ENCODE measurements at places on chromosomes 16 and 17. TPM values are rescaled to one million over a fixed set of nuclear protein-coding genes. Genes with fewer than 3 reads are reported as not detected.

The RTN4RL1 gene
- 1.3 TPM for polyA plus RNA-seq

The IGFALS gene
- 4.0 TPM for polyA plus RNA-seq

DNA sequence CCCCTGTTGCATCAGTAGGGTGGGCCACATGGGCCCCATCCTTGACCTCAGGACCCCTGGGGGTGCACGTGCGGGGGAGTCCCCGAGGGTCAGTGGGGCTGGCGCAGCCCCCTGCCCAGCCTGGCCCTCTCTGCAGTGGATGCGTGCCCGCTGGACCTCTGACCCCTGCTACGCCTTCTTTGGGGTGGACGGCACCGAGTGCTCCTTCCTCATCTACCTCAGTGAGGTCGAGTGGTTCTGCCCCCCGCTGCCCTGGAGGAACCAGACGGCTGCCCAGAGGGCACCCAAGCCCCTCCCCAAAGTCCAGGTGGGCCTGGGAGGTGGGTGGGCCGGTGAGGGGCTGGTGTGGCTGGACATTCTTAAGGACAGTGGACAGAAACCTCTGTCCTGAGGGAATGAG lies 35.9 kb downstream of the MGAT5B start:
- DNase-seq = no peak

DNA sequence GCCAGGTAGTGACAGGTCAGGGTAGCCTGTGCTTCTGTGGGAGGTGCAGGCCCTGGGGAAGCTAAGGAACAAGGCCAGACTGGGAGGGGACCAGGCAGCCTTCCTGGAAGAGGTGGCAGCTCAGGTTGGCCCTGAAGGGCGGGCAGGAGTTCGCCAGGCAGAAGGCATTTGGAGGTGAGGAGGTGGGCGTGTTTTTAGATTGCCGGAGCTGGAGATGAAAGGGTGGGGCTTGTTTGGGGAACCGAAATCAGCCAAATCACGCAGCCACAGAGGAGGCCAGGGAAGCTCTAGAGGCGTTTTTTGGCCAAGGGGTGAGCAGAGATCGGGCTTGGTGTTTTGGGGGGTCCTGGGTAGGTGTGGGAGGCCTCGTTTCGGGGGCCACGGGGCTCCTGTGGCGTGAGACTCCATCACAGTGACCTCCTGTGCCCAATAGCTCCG lies 7.6 kb downstream of the ADCY7 start:
- no peak for DNase-seq

The KDM6B gene
- polyA plus RNA-seq = 20.9 TPM

- no peak for DNase-seq
These were observed 361.0 kb downstream of the WWOX start for GRCh38 chr16:78460428-78460827.

DNA sequence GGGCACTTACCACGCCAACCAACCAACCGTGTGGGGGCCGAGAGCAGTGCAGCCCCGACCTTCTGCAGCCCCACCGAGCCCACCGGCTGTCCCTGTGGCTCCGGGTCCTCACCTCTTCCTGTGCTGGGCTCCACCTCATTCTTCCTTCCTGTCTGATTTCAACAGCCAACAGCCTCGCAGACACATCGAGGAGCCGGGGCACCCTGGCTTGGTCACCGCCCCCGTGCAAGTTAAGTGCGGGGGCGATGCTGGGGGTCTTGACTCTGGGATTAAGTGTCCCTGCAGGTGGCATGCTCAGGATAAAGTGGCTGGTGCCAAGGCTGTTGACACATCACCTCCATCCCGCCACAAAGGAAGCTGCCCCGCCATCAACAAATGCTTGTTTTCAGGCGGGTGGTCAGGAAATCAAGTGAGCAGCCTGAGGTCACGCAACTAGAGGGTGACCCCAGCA lies at the start of gene NLRC3:
Gene NLRC3, minus strand, starts transcription at position 102 of the 451 bp plus-strand sequence. CDS start 12,367 bp downstream, outside the sequence.
- DNase-seq = no peak

GRCh38 chr17:633641-634101 lies 81.0 kb downstream of the VPS53 start:
- no peak for DNase-seq

The CLEC18C gene
- polyA plus RNA-seq = 67.8 TPM

GRCh38 chr17:29032857-29033197 lies 10.1 kb upstream of the PIPOX start:
- DNase-seq = no peak

GRCh38 chr17:69669441-69670178 lies 255.1 kb downstream of the MAP2K6 start:
- DNase-seq = no peak

- DNase-seq = no peak
These were observed 84.0 kb downstream of the MSI2 start for GRCh38 chr17:57340160-57340981.

The NPIPB8 gene
- polyA plus RNA-seq = 2.1 TPM

GRCh38 chr17:44751806-44752205 lies 7.0 kb upstream of the ADAM11 start:
- DNase-seq = no peak

DNA sequence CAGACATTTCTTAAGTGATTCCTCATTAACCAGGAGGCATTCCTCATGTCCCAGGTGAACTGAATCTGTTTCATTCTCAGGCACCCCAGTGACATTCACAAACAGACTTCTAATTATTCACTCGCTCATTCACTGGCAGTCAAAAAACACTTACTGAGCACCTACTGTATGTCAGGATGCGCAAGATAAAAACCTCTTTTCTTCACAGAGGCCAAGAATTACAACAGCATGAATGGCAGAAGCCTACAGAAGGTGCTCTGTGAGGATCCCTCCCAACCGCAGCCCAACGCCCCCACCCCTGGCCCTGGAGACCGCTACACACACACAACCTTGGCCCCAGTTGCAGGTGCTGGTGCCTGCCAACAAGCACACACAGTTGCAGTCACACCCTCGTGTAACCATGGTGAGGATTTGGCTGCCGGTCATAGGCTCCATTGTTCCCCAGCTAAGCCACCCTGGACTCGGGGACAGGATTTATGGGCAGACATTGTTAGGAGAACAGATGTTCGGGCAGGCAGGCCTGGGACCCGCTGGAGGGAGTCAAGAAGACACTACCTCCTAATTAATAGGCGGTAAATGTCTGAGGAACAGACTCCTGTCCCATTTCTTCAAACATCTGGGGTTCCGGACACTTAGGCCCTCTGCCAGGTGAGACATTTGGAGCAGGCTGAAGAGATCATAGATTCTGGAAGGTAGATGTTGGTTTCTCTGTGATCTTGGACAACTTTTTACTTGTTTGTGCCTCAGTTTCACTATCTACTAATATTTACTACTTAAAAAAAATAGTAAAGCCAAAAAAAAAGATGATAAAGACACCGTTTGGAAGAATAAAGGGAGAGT lies 43.2 kb downstream of the CUEDC1 start:
- DNase-seq = peak; percentile 70

GRCh38 chr16:31081428-31082351 lies 7.1 kb downstream of the PRSS53 start:
- DNase-seq = no peak

GRCh38 chr16:66481081-66481942 lies 54.2 kb downstream of the BEAN1 start:
- no peak for DNase-seq

DNA sequence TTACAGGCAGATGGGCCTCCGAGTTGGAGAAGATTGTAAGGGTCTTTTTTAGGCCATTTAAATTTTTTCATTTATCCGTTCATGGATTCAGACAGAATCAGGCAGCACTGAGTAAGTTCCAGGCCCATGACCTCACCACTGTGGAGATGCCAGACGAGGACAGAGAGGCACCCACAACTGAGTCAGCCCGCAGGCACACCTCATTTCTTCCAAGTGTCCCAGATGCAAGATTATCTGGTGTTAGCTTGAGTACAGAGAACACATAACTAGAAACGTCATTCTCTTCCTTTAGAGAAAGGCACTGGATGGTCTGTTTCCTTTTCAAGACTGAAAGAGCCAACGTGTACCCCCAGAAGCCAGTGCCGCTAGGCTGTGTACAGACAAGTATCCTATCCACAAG lies 16.9 kb downstream of the CLEC16A start:
- DNase-seq = no peak

GRCh38 chr16:85370543-85370880 lies 242.6 kb upstream of the GSE1 start:
- no peak for DNase-seq

GRCh38 chr16:6751191-6751590 lies 581.5 kb upstream of the RBFOX1 start:
- no peak for DNase-seq

The ACSM2A gene
- 58.3 TPM for polyA plus RNA-seq

DNA sequence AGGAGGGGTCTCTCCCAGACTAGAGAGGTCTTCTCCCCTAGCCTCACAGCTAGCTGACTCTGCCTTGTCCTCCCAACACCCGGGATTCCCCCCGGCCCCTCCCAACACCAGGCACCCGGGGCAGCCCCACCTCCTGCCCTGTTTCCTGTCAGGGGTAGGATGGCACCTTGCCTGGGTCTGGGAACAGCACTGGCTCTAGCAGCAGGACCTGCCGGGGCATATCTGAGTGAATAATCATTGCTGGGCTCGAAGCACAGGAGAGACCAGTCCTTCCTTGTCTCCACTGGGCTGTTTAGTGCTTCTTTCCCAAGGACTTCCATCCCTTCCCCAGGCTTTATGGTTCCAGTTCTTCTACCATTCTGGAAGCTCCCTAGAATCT lies 25.7 kb downstream of the MINK1 start:
- DNase-seq = no peak

DNA sequence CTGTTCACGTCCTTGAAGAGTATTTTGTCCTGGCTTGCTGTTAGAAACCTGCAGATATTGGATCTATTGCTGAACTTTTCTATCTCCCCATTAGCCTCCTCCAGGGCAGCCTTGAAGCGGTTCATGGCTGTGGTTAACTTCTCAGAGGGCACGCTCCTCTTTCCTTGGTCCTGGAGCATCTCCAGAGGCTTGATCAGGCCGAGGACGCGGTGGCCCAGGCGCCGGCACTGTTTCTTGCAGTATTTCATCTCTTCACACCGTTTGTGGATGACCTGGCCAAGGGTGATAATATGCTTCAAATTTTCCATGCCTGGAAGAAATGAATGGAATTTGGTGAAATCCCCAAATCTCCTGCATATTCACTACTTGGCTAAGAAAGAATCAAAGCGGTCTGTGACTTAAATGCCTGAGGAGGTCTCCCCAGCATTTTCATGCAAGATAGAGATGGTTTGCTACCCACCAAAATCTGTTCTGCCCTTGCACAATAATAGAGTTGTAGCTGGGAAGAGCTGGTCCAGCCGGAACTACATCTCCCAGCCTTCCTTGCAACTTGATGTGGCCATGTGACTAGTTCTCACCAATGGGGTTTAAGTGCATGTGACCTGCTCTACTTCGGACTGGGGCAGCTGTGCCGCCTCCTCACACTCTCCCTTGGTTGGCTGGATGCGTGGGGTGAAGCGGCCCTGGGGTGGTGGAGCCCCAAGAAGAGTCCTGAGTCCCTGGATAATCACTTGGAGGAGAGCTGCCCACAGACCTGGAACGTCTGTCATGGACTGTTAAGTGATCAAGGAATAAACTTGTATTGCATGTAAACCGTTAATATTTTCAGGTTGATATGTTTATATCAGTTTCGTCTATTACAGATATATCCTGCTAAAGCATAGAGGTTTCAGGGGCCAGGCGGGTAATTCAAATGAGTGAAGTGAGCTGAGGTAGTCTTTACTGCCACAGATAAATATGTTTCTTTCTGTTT lies 4.9 kb downstream of the MLKL start:
- DNase-seq = peak; percentile 42

- DNase-seq = no peak
These were observed 418.6 kb downstream of the TOX3 start for GRCh38 chr16:52128361-52128760.

The IRX5 gene
- 12.3 TPM for polyA plus RNA-seq

The GNG13 gene
- 0.58 TPM for polyA plus RNA-seq

The CA4 gene
- polyA plus RNA-seq = 40.7 TPM

DNA sequence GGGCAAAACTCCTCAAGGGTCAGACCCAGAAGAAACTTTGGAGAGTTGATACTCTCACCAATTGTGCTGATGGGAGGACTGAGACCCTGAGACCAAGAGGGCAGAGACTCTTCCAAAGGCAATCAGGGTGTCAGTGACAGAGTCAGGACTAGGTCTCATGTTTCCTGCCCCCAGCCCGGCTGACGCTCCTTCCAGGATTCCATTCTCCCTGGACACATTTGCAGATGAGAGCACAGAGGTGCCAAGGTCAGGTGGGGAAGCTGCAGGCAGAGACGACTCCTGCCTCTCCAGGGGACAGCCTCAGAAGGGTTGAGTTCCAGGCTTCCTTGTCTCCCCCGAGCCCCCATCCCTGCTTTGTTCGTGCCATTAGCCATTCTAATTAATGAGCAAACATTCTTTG lies 174.1 kb downstream of the WSCD1 start:
- DNase-seq = no peak

DNA sequence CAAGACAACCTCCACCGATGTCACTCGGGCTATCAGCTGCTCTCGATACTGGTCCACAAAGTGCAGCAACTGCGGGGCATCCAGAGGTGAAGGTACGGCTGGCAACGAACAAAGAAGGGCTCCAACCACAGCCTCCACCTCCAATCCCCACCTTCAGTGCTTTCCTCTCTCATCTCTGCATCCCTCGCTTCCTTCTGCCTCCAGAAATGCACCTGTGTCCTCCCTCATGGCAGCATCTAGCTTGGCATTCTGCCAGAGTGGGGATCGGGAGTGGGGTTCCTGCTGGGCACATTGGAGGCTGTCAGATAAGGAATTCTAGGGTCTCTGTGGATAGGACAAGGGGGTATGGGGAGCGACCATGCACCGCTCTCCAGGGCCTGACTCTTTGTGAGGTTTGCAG lies 28.6 kb downstream of the MIS12 start:
- DNase-seq = no peak

DNA sequence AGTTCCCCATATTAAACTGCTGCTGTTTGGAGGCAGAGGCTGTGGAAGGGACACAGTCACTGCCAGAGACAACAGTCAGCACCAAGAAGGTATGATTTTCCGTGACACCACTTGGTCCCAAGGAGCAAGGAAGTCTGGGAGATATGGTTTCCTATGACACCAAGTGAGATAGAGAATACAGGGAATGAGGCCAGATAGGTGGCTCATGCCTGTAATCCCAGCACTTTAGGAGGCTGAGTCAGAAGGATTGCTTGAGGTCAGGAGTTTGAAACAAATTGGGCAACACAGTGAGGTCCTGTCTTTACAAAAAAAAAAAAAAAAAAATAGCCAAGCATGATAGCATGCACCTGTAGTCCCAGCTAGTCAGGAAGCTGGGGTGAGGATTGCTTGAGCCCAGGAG lies 90.8 kb downstream of the ABCC12 start:
- no peak for DNase-seq

The INCA1 gene
- 8.0 TPM for polyA plus RNA-seq

DNA sequence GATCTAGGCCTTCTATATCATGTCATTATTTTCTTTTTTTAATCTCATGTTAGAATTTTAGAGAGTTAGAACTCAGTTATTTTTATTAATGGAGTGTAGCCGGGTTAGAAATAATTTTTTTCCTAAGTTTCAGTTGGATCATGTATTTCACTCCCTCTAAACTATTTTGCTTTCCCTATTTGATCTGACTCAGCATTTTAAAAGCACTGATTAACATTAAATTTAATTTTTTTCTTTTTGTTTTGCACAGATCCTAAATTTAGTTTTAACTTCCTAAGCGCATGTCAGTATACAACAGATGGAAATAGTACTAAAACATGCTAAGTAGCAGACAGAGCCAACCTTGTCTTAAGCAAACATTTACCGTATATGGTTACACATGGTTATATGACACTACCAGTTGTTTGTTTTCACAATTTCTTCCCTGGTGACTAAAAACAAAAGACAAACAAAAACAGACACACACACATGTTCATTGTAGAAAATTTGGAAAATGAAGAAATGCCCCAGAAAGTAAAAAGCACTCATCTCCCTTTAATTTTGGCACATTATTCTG lies 33.6 kb upstream of the RAB11FIP4 start:
- peak; percentile 12 for DNase-seq

Data from renal cortex interstitium (tissue), 15 donors.